Cardiac muscle cell (in vitro differentiated cells and primary cell): ENCODE measurements at places on chromosomes 12 and 14.

GRCh38 chr14:64725261-64725815, 21.1 kb downstream of the PLEKHG3 start:
- no peak for DNase-seq

DNA sequence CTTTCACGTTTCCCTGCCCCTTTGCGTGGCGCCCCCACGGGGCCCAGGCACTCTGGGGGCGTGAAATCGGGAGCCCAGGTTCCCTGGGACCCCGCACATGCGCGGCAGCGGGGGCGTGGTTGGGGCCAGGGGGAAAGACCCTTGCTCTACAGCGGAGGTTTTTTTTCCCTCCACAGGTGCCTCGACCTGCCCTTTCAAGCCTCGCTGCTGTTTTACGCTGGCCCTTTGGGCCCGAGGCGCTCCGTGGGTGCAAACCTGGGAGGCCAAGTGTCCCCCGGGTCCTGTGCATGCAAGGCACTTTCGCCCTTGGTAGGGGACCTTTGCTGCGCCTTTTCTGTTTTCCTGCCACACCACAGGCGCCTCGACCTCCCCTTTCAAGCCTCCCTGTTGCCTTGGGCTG, 329.8 kb downstream of the ALG10 start:
- no peak for DNase-seq

GRCh38 chr14:23483236-23483854, 13.8 kb downstream of the NGDN start:
- DNase-seq: peak; percentile 37

DNA sequence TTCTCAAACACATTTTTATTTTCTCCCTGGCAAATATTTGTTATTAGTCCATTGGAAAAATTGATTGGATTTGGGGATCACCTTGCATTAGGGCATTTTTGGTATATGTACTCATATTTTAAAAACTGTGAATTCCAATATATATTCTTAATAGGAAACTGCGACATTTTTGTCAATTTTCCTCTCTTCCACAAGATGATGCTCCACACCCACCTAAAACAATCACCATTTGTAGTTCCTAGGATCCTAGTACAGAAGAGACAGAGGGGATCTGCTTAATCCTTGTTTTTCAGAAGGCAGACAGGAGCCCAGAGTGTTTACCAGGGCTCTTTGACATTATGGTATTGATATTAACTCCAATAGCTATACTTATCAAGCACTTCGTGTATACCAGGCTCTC, 22.8 kb upstream of the OASL start:
- no peak for DNase-seq

GRCh38 chr14:25009891-25010290, 40.1 kb downstream of the STXBP6 start:
- DNase-seq: peak; percentile 59

GRCh38 chr14:34692898-34693227, 21.5 kb downstream of the CFL2 start:
- DNase-seq: no peak

GRCh38 chr12:114073076-114073475, 107.0 kb upstream of the RBM19 start:
- DNase-seq: peak; percentile 23

DNA sequence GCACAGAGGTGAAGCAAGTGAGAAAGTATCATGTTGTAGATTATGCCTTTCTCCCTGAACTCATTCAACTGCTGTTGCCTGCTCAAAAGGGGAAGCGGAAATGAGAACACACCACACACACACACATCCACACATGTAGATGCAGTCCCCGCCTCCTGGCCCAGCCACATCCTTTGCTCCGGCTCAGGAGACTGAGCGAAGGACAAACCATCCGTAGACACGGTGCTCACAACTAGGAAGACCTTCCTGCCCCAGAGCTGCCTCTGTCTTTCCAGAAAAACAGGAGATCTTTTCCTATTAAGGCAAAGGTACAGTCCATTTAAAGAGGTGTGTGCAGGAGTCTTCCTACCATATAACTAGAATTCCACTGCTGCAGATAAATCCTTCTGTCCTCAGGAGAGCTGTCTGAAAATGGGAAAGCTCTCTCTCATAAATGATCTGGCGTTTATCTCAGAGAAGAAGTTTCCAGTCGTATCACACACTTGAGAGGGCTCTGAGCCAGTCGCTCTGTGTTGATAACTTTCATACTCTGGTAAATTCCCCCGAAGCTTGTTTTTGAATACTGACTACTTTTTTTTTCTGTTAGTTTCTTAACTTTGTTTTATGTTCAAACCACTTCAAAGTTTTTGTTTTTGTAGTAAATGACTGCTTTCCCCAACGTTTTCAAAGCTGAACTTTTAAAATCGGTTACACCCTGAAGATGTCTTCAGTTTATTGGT, at the start of gene TESPA1:
Gene TESPA1, minus strand, starts transcription at position 105 of the 719 bp plus-strand sequence. CDS start 10,200 bp downstream, outside the sequence.
- no peak for DNase-seq

GRCh38 chr12:41051954-41052353, 136.2 kb upstream of the PDZRN4 start:
- peak; percentile 1 for DNase-seq
